ENCODE measurements at places on chromosomes 2 and 18.

DNA sequence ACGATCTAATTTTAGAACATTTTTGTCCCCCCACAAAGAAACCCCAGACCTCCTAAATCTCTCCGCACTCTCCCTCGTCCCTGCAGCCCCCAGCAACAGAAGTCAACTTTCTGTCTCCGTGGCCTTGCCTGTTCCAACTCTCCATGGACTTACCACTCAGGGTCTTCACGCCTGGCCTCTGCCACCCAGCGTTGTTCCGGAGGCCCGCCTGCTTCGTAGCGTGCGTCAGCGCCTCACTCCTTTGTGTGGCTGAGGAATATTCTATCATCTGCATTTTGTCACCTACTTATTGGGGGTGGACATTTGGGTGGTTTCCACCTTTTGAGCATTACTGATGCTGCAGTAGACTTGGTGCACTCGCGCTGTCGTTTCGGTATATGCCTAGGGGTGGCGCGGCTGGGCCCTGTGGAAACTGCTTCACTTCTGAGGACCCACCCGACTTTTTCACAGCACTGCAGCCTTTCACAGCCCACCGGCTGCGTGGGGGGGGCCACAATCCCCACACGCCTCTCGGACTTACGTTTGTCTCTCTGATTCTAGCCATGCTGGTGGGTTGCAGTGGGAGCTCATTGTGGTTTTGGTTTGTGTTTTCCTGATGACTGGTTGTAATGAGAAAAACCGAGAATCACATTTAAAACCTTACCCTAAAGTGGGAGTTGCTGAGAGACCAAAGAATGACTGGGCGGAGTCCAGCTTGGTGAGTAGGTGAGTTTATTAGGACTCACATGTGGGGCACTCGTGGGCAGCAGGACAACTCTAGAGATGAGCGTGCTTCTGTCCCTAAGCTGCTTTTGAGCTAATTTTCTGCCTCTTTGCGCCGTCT lies 1.4 kb upstream of the HSBP1L1 start:
- no peak for DNase-seq

DNA sequence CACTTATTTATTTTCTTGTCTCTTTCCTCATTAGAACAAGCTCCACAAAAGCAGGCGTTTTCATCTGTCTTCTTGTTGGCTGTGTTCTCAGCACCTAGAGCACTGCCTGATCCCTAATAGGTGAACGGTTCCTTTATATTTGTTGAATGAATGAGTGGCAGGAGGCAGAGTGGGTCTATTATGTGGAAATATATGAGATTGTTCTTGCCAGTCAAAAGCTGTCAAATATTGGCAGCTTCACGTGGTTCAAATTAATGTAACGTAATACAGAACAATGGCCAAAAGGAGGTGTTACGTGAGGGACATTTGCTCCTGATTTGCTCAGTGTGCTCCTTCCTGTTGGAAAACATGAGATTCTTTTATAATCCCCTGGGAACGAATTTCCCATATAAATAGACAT lies 8.5 kb upstream of the ARHGAP25 start:
- DNase-seq = no peak

GRCh38 chr2:170971071-170971470 lies 42.0 kb downstream of the GORASP2 start:
- DNase-seq = no peak

DNA sequence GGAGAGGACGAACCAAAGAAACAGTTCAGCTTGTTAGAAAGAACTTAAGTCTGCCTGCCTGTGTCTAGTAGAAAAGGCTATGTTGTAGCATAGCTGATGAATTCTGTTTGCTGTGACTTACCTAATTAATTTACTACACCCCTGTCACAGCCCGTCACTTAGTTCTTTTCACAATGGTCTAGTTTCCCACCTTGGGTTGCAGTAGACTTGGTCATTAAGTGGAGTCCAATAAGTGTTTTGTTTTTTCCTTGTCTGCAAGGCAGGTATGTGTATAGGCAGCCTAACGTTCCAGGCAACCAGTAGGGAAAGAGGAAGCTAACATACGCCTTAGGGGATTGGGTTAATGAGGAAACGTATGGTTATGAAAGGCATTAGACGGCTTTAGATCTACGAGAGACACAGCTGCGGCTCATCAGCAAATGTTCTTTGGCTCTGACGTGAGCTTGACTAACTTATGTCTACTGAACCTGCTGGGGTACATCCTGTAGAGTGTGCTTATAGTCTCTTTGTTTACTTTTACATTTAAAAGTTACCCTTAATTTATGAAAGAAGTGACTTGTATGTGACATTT lies 180.1 kb downstream of the PRPF40A start:
- peak; percentile 78 for DNase-seq

- DNase-seq = no peak
Measured at GRCh38 chr2:144502369-144502768, 17.6 kb downstream of the ZEB2 start.

DNA sequence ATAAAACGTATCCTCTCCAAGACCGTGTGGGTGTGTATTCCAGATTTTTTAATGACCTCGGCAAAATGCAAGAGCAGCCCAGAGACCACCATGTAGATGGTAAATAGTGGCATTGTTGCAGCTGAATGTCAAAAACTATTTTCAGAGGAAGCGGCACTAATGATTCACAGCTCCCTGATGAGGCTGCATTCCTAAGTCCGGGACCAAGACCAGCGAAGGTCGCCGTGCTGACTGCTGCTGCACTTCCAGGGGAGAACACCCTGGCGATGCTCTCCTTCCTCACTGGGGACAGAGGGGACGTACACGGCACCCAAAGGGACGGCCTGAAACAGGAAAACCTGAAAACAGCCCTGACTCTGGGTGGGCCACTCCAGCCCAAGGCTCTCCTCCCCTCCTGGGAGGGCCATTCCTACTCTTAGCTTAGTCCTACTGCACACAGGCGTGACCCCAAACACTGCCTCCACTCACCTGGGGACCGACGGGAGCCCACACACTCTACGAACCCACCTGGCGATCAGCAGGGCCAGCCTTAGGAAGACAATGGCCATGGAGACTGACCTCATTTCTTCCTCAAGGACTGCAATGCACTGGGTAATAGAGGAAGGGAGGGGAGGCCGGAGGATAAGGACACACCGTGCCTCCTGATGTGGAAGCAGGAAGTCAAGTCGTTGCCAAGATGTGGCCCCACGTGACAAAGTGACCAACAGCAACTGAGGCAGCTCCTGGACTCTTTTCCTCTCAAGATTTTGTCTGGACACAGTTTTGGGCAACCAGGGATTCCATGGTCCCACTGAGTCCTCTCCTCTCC lies 82.8 kb downstream of the ZNF516 start:
- DNase-seq = no peak

GRCh38 chr2:68653034-68653433 lies 9.7 kb downstream of the PROKR1 start:
- no peak for DNase-seq

DNA sequence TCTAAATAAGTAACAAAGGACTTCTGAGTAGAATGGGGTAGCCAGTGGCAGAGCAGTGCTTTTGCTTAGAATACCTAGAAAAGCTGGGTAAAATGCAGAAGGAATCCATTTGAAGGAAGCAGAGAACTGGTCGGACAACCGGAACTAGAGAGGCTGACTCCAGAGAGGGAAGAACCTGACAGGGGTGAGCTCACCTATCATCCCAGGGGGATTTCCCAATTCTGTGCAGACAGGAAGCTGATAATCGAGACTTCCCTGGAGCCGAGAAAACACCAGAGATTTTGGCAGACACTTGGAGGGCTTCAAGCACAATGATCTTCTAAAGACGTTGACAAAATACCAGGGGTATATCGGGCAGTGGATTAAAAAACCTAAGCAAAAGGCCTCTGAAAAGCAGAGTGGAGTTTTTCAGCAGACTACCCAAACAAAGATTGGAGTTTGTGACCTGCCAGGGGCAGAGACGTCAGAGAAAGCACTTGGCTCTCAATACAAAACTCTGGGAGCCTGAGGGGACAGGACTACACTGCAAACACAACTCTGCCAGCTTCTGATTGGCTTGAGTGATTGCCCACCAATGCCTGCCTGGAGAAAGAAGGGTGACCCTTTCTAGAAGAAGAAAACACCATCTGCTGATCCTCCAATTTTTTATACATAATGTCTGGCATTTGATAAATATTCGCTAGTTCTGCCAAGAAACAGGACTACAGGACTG lies 67.5 kb upstream of the TTN start:
- DNase-seq = no peak

DNA sequence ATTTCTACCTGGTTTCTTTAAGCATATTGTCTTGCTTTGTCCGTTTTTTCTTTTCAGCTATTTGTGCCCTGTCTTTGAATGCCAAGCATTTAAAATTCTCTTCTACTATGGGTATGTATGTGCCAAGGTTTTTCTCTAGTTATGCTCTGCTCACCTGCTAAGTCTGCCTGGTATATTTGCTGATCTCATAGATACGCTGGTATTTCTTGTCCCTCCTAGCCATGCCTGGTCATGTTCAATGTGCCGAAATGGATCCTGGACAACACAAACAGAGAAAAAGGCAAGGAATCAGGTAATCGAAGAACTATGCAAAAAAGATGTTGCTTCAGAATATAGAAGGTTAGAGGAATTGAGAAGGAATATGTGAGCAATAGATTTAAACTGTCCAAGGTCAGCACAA lies 14.9 kb upstream of the KDM3A start:
- no peak for DNase-seq

GRCh38 chr2:179954026-179954425 lies 53.1 kb downstream of the CWC22 start:
- no peak for DNase-seq

GRCh38 chr2:20553580-20553979 lies 97.3 kb downstream of the HS1BP3 start:
- DNase-seq = no peak

GRCh38 chr2:81395746-81396145 lies 1091.2 kb upstream of the LRRTM1 start:
- DNase-seq = no peak

DNA sequence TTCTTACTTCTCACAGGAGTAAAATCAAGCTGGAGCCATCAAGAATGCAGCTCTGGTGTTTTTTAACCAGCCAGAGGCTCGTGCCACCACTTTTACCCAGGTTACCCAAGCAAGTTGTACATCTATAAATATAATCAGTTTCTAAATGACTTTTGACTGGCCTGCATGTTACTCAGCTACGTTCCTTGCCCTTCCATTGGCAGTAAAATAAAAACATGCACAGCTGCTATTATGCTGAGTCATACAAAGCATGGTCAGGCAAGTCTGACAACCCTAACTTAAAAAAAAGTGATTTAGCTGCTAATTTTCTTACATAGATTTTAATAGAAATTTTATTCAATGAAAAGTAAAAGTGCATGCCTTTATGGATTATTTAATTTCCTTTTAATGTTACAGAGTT lies 111.7 kb upstream of the CSRNP3 start:
- DNase-seq = no peak

- no peak for DNase-seq
Measured at GRCh38 chr2:215028231-215028630, 110.2 kb downstream of the ABCA12 start.

GRCh38 chr2:925309-925708 lies 25.3 kb upstream of the SNTG2 start:
- DNase-seq = no peak

- no peak for DNase-seq
Measured at GRCh38 chr2:11397513-11397912, 53.1 kb upstream of the ROCK2 start.

DNA sequence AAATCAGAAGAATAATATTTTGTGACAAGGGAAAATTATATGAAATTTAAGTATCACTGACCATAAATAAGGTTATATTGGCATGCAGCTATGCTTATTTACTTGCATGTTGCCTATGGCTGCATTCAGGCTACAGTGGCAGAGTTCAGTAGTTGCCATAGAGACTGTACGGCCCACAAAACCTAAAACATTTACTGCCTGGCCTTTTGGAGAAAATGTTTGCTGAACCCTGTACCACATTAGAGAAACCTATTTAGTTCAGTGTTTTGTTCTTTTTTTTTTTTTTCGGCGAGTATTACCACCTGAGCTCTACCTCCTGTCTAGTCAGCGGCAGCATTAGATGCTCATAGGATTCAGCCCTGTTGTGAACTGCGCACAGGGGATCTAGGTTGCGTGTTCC lies 163.7 kb downstream of the MCFD2 start:
- DNase-seq = no peak

DNA sequence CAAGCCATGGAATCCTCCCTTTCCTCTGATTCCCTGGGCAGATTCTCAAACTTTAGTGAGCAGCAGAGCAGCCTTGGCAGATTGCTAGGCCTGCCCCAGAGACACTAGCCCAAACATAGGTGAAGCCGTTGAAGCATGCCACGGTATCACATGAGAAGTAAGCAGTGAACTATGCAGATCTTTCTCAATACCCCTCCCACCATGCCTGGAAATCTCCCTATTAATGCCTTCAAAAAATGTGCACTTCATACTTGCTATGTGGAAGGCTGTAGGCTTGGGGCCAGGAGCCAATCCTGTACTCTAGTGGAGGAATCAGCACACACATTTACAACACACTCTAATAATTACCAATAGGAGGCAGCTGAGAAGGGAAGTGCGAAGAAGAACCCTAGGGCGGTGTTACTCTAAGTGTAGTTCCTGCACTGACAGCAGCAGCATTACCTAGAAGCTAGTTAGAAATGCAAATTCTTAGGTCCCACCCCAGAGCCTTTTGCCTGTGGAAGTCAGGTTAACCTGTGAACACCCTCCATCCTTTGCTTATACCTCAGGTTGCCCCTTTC lies 305.1 kb upstream of the SPRED2 start:
- no peak for DNase-seq

DNA sequence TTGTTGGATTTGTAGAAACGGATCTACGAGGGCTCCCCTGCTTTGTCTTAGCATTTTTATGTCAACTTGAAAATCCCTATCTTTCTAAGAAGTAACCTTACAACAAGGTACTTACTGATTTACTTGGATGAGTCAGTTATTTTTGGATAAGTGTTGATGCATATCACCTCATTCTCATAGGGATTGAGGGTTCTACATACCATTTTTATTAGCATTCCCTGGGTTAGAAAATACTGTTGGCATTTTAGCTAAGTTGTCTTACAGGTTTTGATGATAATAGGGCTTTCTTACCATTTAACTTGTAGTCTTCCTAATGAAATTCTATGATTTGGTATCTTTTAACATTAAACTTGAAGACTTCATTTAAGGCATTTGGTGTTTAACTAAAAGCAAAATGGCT lies 125.2 kb downstream of the UBE2E3 start:
- no peak for DNase-seq

DNA sequence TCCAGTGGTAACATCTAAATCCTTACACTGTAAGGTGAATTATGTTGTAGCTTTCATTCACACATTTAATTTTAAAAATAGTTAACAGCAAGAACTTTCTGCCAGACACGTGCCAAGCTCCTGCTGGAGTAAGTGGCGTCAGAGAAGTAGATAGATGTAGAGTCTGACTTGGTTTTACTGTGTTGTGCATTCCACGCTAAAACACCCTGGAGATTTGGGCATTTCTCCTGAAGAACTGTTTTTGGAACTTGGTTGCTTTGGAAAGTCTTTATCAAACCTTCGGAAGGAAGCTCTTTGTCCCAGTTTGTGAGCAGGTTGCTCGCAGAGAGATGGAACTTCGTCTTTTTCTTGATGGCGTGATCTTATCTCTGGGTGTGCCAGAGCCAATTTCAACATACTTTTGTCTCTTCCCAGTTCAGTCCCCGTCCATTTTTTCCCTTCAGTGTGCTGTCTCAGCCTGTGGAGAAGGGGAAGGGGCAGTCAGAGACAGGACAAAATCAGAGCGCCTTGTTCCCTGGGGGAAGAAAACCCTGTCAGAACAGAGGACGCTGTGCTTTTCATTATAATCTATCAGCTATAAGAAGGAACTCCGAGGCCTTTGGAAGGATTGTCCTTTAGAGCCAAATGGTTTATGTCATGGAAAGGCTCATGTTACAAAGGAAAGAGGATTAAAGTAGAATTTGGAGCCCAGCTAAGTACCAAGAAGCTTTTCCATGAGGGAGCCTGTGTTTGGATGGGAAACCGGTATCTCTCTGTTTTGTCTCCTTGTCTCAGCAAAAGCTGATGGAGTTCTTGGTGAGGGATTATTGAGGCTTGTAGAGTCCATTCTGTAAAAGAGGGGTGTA lies 18.9 kb downstream of the GRHL1 start:
- DNase-seq = no peak
